CD4-positive, alpha-beta T cell treated with Interleukin-12 subunit alpha and Interleukin-12 subunit beta, for 1 hour (primary cell): ENCODE measurements at places on chromosomes 3 and 15.
A peak's percentile ranks its signal among the peaks of the same experiment; 100 is the strongest.

- no peak for DNase-seq
Observed at GRCh38 chr15:69314131-69314530, 15.4 kb downstream of the PAQR5 start.

DNA sequence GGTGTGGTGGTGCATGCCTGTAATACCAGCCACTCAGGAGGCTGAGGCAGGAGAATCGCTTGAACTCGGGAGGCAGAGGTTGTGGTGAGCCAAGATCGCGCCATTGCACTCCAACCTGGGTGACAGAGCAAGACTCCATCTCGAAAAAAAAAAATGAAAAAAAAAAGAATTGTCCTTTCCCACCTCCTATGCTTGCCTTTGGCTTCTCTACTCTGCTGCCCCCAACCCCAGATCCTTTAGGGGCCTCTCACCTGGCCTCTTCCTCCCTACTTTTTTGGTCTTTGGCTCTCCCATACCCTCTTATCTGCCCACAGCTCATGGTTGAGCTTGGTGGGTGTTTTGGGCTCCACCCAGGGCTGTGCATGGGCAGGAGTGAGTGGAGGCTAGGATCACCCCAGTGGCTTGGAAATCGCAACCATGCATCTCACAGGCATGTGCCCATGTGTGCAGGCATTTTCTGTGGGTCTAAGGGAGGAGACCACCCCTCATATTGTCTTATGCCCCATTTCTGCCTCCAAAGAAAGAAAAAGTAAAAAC is 2.1 kb upstream of the SHISA5 start:
- no peak for DNase-seq

- no peak for DNase-seq
Observed at GRCh38 chr15:69373406-69373805, 40.7 kb upstream of the KIF23 start.

DNA sequence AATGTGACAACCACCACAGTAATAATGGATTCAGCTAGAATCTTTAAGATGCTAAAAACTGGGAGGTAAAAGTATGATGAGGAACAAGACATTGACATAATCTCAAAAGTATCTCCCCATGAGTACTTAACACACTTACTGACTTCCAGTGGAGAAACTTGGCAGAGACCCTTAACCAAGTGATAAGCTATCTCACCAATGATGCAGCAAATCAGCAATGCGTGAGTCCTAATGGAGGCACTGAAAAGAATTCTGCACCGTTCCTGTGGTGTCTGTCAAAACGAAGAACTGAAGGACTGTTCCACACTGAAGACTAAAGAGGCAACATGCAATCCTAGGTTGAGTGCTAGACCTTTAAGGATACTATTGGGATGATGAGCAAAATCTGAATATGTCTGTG is 67.9 kb upstream of the OCA2 start:
- no peak for DNase-seq

- DNase-seq, result no peak
Observed at GRCh38 chr15:75776065-75776423, 63.4 kb upstream of the CSPG4 start.

DNA sequence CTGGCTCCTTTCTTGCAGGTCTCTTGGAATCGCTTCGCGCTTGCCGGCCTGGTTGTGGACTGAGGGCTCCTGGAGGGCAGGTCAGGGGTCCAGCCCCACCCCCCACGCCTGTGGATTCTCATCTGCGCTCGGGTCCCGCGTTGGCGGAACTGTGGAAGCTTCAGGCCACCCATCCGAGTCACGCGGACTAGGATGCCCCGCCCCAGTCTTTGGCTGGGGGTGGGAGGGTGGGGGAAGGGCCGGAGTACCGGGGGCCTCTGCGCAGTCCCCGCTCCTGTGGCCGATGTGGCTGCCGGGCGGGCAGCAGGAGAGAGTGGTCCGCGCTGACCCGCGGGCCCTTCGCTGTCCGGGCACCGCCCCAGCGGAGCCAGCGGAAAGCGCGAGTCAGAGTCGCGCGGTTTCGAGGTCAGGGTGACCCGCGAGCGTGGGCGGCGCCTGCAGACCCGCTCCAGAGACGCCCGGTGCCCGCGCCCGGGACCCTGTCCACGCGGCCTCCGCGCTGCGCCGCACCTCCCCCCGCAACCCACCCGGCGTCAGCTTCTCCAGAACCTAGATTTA is 114.2 kb downstream of the KLF13 start:
- peak; percentile 41 for DNase-seq

GRCh38 chr3:106025151-106025722 is 156.4 kb upstream of the CBLB start:
- no peak for DNase-seq

DNA sequence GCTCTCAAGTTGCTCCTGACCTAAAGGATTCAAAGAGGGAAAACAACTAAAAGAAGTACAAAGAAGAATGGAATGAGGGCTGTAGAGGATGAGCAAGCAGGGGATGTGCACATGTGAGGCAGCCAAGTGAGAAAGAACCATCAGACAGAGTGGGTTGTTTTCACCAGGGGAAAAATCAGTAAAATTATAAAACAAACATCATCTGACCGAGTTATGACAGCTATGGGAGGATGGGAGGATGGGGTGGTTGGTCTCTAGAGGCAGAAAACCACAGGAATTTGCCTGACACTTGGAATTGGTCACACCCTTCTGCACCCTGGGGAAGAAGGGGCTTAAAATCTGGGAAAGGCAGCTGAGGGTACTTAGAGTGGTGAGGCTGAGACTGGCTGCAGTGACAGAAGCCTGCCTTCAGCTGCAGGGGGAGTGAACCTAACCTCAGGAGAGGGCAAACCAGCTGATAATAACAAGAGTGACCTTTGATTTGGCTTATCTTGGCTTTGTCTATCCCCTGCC is 10.1 kb downstream of the ARHGAP31 start:
- DNase-seq, result no peak

- no peak for DNase-seq
Observed at GRCh38 chr3:65999606-66000005, 39.1 kb downstream of the MAGI1 start.

DNA sequence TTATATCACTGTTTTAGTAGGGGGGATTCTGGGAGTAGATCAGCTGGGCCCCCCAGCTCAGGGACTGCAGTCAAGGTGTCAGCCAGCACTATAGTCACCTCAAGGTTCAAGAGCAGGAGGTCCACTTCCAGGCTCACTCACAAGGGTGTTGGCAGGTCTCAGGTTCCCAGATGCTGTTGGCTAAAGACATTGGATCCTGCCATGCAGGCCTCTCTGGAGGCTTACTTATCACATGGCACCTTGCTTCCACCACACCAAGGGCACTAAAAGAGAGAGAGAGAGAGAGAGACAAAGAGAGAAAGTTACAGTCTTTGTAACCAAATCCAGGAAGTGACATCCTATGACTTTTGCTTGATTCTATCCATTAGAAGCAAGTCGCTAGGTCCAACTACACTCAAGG is 7.5 kb upstream of the PPP1R14D start:
- DNase-seq, result no peak

DNA sequence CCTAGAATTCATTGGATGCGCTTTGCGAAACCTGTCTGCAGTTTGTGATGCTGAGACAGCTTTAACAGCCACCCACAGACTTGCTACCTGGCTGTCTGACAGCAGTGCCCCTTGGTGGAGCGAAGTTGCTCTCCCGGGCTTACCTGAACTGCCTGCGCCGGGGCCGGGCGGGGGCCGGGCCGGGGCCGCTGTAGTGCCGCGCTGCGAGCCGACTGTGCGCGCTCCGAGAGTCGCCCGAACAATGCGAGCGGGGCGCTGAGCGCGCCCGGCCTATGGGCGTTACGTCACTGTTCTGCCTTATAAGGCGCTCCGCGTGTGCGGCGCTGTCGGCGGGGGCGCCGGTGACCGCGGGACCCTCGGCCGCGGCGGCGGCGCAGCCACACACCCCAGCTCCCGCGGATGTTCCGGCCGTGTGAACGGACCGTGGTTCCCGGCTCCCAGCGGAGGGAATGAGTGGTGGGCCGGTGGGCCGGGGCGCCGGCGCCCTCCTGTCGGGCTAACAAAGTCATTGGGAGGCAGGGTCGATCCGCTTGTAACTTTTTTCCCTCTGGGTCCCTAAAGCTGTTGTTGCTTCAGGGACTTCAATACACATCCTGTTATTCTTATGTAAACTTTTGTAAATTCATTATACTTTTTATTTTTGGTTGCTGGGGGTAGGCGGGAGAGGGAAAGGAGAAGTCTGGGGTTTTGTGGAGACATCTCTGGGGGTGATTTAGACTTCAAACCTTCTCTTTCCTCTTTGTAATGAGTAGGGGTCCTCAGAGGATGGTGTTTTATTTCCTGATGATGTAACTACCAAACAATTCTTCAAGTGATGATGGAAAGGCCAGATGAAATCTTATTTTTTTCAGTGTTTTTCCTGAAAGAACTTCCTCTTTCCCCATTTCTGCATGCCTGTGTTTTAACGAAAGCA is 58.5 kb downstream of the CMSS1 start:
- peak; percentile 72 for DNase-seq

DNA sequence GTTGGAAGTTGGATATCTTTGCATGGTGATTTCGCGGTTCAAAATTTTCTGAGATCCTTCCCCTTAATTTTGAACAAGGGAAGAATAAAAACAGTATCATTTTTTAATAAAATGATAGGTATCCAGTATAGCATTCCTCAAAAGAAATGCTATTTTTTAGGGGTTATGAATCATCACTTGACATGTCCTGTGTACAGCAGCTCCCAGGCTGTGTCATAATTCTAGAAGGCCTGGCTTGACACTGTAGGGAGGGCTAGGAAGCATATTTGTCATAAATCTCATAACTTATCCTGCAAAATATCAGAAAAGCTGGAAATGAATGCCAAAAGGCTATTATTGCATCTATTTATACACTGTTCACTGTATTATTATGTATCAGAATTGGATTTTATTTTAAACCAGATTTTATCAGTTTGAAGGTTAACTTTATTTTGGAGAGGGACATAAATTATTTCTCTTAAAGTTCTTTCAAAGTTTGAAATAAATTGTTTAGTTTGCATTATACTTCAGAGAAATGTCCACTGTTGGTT is 539.1 kb upstream of the ROBO2 start:
- DNase-seq, result no peak

GRCh38 chr3:36444909-36445308 is 64.6 kb downstream of the STAC start:
- no peak for DNase-seq

GRCh38 chr15:45307230-45307924 is 55.3 kb downstream of the SLC28A2 start:
- peak; percentile 13 for DNase-seq

DNA sequence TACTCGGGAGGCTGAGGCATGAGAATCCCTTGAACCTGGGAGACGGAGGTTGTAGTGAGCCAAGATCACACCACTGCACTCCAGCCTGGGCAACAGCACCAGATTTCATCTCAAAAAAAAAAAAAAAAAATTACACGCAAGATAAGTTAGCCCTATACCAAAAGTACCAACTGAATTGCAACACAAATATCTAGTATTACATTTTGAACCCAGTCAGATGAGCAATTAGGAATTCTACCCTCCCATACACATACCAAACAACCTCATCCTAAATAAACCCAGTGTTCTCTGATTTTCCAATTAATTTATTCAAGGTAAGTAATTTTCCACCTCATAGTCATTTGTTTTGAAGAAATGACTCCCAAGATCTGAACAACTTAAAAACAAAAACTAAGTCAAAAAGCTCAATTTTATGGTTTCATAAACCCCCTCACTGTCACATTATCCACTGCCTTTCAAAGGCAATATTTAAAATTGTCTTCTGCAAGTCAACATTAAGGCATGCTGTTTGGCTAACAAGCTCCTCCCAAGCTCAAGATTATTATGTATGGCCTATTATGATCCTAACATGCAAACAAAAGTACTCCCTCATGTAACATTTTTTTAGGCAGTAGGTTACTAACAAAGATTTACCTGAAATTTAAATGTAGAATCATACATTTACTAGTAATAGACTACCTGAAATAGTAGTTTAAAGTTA is 4.5 kb downstream of the RAF1 start:
- DNase-seq, result no peak

- DNase-seq, result no peak
Observed at GRCh38 chr3:128307029-128307633, 153.8 kb downstream of the EEFSEC start.

- DNase-seq, result peak; percentile 5
Observed at GRCh38 chr3:123335007-123335670, 113.8 kb downstream of the ADCY5 start.
